ENCODE measurements at places on chromosomes 11 and 22.

DNA sequence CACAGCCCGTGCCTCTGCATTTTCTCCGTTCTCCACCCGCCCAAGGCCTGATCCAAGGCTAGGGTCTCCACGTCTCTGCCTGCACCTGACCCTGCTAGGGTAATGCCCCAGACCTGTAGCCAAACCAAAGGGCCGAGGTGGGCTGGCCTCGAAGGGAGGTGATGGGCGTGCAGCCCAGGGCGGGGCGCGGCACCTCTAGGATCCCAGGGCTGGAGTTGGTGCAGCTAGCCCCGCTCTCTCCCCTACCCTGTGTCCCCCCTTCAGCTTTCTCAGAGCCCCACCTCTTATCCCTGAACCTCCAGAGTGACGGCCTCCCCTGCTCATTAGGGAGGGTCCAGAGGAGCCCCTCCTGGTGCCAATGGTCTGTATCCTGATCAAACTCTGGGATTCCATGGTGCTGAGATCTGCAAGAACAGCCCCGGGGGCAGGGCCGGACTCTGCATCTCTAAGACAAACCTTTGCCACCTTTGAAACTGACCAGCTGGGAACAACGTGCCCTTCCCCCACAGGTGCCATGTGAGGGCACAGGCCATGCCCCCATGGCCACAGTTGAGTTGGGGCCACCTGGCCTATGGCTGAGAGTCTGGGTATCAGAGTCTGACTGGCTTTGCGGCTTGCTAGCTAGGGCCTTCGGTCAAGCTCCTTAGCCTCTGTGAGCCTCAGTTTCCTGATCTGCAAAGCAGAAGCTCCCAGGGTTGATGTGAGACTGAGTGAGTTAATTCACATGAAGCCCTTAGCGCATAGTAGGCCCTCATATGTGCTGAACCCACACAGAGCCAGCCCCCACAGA, 23.1 kb upstream of the CBX7 start:
- no peak for DNase-seq

- no peak for DNase-seq
These were observed 174.7 kb upstream of the MTNR1B start for GRCh38 chr11:92794783-92795182.

- no peak for DNase-seq
These were observed 183.2 kb downstream of the MSANTD4 start for GRCh38 chr11:105838668-105839384.

DNA sequence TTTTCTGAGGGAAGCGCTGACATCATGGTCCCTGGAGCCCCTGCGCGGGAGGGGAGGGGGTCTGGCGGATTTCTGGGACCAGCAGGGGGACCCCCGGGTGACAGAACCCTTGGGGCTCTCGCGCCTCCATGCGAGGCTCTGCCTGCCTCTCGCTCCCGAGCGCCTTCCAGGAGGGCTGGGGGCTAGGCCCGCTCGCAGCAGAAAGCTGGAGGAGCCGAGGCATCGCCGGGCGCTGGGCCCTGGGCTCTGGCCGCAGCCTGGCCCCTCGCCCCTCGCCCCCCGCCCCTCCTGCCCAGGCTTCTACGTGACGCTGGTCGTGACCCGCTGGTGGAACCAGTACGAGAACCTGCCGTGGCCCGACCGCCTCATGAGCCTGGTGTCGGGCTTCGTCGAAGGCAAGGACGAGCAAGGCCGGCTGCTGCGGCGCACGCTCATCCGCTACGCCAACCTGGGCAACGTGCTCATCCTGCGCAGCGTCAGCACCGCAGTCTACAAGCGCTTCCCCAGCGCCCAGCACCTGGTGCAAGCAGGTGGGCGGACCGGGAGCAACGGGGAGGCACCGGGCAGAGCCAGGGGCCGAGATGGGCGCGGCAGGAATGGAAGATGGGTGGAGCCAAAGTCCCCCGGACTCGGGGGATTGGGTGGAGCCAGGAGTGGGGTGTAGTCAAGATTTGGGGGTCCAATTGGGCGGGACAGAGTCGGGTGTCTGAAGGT, 5.4 kb downstream of the BEST1 start:
- no peak for DNase-seq

DNA sequence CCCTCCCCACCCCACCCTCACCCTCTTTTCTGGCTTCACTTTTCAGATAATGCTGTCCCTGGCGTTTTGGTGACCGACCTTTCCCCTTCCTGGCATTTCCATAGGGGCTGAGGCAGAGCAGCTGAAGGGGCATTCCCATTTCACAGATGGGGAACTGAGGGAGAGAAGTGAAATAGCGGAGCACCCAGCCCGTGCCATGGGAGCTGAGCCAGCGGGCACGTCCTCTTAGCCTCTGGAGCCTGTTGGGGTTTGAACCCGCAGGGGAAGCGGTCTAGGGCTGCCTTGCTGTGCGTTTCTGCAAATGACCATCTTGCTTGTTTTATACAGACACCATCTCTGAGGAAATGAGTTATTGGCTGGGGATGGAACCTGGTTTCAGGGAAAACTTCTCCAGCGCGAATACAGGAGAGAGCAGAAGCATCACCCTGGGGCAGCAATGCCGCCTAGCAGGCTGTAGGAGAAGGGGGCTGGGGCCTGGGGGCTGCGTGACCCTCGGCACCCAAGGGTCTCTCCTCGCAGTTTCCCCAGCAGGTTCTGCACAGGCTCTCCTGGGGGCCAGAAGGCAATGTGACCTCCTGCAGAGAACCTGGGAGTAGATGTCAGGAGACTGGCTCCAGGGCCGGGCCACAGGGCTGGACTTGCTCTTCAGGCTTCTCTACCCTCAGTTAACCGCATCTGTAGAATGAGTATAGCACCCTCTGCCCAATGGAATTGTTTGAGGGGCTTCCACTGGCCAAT, 1.5 kb downstream of the PTPRJ start:
- DNase-seq = no peak

GRCh38 chr22:20591295-20591645, 83.9 kb downstream of the MED15 start:
- no peak for DNase-seq
